ENCODE measurements at places on chromosomes 6 and 20. TPM values are rescaled to one million over a fixed set of nuclear protein-coding genes. Genes with fewer than 3 reads are reported as not detected.

The NKX2-2 gene
- polyA plus RNA-seq = not detected

DNA sequence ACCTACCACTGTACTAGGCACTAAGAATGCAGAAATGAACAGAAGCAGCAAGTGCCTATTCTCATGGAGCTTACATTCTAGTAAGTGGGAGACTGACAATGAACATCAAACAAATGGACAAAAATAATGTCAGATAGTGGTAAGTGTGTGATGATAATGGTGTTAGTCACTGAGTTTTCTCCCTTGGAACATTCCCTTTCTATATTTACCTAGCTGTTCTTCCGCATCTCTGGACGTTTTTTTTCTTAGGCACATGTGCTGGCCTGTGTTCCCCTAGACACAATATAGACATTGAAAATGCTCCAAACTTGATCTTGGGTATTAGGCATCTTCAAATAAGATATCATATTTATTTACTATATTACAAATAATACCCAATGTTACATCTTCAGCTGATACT, 218.1 kb upstream of the GJE1 start:
- no peak for DNase-seq

DNA sequence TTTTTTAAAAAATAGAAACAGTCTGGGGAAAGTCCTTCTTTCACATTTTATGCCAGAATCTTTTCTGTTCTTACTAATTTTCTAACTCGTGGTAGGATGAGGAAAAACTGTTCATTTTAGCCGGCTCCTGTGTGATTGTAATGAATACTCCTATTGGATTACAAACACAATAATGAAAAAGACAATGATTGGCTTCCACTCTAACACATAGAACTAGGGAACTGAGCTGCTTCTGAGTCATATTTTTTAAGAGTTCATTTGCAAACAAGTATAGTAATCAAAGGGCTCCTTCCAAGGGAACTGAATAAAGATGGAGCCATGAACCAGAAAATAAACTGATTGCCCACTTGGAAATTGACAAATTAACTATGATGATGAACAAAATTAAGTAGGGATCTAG, 265.3 kb upstream of the TCF21 start:
- no peak for DNase-seq

- no peak for DNase-seq
Measured at GRCh38 chr6:9621276-9621675, 793.6 kb downstream of the TFAP2A start.

GRCh38 chr20:60024245-60024644, 66.0 kb downstream of the CDH26 start:
- no peak for DNase-seq

DNA sequence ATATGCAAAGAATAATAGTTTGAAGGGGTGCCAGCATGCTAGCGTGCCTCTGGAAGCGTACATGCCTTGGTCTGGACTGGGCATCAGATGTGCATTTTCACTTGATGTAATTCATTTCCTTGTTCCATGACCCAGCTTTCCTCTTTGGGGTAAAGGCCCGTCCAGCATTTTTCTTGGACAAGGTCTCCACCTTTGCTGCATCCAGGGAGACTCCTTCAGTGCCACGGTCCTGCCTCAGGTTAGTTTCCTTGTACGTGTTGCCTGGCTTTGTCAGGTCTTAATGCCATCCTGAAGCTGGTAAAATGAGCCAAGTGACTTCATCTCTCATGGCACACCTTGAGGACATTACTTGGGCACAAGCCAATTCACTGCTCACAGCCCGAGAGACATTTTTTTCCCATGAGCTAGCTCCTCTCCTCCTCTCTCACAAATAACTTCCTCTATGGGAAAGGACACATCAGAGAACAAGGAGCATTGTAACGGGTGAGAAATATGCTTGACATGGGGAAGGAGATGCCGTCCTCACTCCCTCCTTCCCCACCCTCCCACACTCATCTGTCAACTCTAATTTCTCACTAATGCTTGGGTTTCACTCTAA, 23.9 kb downstream of the EDN1 start:
- no peak for DNase-seq

DNA sequence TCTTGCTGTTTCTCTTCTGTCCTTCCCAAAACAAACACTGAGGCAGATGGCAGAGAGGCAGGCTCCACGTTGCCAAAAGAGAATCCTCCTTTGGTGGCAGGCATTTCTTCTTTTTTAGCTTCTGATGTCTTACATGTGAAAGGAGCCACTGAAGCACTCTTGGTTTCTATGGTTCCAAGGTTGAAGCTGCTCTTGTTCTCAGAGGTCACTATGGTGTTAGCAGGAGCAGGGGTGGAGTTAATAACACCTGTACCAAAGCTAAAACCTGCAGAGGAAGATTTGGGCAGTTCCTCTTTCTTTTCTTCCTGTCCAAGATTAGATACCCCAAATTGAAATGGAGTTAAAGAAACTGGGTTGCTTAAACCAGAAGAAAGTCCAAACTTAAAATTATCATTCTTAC, 28.8 kb downstream of the FAM8A1 start:
- no peak for DNase-seq

GRCh38 chr6:7163661-7164071, 55.9 kb downstream of the RREB1 start:
- no peak for DNase-seq

- no peak for DNase-seq
Measured at GRCh38 chr20:62481425-62482145, 5.8 kb upstream of the GATA5 start.

- no peak for DNase-seq
Measured at GRCh38 chr20:56592817-56593216, 36.3 kb upstream of the TFAP2C start.

GRCh38 chr20:40156600-40157317, 532.3 kb downstream of the MAFB start:
- no peak for DNase-seq

GRCh38 chr20:8545212-8545611, 413.1 kb downstream of the PLCB1 start:
- DNase-seq = no peak

DNA sequence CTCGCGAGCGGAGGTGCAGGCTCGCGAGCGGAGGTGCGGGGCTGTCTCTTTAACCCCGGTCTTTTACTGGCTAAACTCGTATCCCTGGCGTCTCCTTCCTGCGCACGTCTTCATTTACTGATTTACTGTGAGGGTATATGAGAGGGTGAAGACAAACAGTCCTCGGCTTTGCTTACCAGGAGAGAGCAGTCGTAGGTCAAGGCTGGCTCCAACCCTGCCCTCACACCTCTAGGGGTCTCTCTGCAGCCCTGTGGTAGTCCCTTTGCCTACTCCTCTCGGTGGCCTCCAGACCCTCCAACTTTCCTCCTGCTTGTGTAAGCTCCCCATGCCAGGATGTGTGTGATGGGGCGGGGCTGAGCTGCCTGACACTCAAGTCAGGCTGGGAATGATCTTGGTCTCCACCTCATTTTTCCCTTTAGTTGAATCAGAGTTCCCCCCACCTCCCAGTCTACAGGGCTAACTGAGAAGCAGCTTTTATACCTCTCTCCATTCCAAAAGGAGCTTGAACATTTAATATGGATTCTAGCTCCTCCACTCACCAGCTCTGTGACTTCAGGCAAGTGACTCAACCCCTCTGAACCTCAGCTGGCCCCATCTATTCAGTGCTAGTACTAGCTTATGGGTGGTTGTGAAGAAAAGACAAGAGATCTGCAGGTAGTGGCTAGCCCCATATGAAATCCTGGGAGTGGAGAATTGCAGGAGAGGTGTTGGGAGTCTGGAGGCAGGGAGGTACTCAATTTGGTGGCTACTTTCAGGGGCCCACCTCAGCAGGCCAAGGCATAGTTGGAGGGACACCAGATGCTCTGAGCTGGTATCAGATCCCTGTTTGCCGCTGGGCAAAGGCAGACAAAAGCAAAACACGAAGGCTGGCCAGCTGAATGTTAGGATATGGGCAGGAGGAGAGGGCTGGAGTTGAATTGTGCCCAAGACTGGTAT, 902 bp downstream of the SLC29A1 start:
- peak; percentile 41 for DNase-seq

- DNase-seq = no peak
Measured at GRCh38 chr6:82554666-82555065, 191.0 kb downstream of the TPBG start.

DNA sequence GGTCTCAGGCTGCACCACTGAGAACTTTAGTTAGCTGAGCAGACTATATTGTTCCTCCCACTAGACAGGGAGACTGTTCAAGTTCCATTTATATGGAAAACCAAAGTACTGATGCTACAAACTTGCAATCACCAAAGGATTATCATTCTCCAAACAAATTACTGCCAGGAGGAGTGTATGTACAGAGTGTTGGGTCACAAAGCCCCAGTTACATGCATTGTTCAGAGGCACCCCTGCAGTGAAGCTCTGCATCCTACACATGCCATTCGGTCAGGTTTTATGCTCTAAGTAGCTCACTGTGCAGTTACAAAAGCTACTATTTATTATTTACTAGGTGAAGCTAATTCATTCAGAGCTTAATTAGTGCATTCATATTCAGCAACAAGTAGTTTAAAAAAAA, 75.8 kb downstream of the SMLR1 start:
- no peak for DNase-seq
